GF-D8 (cell line): ENCODE measurements at places on chromosomes 1 and 21.

GRCh38 chr1:182646739-182647138 lies 37.6 kb downstream of the RGS8 start:
- no peak for DNase-seq

DNA sequence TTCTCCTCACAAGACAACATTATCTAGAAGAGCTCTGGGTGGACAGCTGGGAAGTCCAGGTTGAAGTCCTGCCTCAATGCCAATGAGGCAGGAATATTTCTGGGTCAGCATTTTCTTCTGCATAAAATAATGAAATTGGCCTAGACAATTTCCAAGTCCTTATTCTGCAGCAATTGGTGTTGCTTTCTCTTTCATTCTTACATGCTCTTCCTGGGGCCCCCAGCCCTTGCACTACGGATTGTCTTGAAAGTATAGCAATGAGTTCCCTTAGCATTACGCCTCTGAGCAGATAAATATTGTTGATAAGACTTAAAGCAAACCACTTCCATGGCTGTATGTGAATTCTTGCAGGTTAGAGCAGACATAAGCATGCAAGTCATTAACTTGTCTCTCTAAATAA lies 188.5 kb downstream of the TGFBR3 start:
- DNase-seq: no peak

GRCh38 chr1:178751046-178751445 lies 26.0 kb downstream of the RALGPS2 start:
- no peak for DNase-seq

GRCh38 chr1:205343431-205344065 lies 13.2 kb downstream of the KLHDC8A start:
- no peak for DNase-seq

GRCh38 chr1:158037866-158038359 lies 44.5 kb downstream of the KIRREL1 start:
- DNase-seq: no peak

- no peak for DNase-seq
Observed at GRCh38 chr1:81731989-81732388, 68.7 kb upstream of the ADGRL2 start.

DNA sequence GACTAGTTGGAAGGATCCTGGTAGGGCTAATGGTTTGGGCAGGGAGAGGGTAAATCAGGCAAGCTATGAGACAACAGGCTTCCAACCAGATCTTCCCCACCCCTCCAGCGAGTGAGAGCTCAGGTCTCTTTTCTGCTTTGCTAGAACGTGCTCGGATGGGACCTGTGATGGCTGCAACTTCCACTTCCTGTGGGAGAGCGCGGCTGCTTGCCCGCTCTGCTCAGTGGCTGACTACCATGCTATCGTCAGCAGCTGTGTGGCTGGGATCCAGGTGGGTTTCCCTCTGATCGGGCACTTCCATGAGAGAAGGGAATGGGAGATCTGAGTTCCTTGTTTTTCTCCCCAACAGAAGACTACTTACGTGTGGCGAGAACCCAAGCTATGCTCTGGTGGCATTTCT lies 14.0 kb upstream of the SARS1 start:
- DNase-seq: peak; percentile 24

DNA sequence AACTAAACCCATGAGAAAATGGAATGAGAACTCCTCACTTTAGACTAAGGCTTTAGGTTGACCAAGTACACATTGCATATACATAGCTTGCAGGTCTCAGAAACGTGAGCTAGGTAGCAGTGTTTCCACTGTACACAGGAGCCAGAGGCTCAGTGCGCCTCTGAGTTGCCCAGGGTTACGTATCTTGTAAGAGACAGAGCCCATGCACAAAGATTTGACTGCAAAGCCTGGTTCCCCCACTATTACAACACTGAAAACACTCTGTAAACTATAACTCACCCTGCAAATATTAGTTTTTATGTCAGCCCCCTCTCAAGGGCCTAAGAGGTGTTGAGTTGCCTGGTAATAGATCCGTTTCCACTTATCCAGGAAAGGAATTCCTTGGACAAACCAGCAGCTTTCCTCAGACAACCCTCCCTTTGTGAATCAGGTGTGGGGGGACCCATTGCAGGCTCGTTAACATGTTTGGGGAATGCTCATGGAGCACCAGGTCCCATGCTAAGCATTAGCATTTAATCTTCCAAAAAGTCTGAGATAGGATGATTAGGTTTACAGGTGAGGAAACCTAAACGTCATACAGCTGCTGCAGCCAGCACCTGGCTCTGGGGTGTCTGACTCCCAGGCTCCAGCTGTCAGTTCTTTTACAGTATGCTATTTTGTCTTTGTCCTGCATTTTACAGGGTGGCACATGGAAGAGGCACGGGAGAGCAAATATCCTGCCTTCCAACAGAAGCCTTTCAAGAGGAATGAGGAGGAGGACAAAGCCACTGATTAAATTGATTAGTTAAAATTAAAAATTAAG lies 25.7 kb downstream of the TENT5C start:
- no peak for DNase-seq

- DNase-seq: peak; percentile 79
Observed at GRCh38 chr1:175514387-175514953, 228.9 kb downstream of the TNR start.

- no peak for DNase-seq
Observed at GRCh38 chr1:163406772-163407171, 85.0 kb downstream of the NUF2 start.

- DNase-seq: no peak
Observed at GRCh38 chr1:85484264-85484663, 19.3 kb upstream of the DDAH1 start.

DNA sequence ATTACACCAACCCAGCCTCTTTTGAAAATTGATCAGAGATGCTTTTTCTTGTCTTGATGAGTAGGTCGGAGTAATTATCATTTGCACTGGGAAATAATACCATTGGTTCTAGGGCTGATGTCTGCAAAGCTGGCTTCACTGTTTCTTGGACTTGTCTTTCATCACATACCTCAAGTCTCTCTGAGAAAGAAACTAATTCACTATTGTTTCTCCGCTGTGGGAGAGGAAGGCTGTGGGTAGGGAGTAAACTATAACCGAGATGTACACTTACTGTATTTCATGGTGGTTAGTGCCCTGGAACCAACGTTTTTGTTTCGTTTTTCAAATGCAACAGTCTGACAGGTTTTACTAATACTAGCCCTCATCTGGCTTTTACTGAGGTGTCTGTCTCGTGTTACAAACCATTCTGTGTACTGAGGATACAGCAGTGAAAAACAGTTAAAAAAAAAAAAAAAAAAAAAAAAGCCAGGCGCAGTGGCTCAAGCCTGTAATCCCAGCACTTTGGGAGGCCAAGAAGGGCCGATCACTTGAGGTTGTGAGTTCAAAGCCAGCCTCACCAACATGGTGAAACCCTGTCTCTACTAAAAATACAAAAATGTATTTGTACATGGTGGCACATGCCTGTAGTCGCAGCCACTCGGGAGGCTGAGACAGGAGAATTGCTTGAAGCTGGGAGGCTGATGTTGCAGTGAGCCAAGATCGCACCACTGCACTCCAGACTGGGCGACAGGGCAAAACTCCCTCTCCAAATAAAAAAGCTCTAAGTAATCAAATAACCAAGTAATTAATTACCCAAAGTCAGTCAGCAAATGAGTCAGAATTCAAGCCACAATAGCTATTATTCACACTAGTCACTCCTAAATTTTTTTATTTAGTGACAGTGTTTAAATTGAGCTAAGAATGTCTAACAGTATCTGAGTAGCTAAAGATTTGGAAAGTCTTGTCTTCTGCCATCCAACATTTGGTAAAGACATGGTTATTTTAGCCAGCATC lies 23.3 kb downstream of the TOMM20 start:
- DNase-seq: no peak

- no peak for DNase-seq
Observed at GRCh38 chr1:184843732-184844495, 89.3 kb upstream of the EDEM3 start.

DNA sequence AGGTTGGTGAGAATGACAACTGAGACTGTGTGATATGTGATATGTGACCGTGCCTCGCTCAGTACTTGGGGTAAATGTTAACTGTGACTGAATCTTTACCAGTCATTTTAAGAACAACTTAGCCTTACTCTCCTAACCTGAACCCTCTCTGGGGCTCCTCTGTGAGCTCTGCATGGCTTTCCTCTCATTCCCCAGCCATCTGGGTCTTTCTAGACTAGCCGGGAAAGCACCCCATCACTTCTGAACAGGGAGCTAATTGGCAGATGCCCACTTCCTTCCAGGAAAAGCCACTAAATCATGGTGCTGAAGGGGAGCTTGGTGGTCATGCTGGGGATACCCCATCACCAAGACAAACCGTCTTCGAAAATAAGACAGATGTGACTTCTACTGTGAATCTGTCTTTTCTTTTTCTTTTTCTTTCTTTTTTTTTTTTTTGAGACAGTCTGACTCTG lies 16.5 kb upstream of the FOXO6 start:
- no peak for DNase-seq

DNA sequence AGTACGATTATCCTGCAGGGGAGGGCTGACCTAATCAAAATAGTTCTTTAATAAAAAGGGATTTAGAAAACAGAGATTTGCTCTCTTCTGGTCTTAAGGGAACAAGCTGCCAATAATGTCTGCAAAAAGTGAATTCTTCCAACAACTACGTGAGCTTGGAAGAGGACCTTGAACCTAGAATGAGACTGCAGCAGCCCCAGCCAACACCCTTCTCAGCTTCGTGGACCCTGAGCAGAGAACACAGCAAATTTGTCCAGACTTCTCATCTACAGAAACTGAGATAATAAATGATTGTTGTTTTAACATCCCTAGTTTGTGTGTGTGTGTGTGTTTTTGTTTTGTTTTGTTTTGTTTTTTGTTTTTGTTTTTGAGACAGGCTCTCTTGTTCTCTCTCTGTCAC lies 309.4 kb downstream of the GRIK1 start:
- DNase-seq: no peak

DNA sequence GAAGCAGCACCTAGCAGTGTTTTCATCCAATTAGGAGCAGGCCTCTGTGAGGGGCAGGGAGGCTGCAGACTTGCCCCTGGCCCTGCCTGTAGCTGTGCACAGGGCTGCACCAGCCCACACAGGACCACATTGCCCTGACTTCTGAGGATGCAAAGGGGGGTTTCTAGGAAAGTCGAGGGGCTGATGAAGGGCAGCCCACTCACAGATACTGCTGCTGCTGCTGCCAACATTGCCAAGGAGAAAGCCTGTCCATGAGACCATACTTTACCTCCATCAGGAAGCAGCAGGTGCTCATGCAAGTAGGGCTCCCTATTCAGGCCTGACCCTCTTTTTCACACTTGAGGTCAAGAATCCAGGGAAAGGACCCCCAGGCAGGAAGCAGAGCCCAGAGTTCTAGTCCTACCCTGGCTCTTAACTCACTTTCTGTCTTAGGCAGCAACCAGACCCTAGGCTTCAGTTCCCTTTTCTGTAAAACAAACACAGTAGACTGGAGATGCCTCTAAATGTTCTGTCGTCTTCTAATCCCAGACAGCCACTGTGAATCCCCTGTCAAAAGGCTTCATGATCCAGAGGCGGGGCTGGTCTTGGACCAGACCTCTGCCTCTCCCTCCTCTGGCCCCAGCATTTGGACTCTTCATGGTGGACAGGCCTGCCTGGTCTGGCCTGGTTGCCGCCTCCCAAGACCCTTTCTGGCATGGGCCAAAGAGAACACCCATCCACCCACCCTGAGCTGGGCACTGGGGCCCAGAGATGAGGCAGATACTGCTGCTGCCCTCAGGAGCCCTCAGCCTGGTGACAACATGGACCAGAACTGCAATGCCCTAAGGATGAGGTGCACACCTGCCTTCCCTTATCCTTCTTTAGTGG lies 120.2 kb downstream of the GLIS1 start:
- DNase-seq: no peak

DNA sequence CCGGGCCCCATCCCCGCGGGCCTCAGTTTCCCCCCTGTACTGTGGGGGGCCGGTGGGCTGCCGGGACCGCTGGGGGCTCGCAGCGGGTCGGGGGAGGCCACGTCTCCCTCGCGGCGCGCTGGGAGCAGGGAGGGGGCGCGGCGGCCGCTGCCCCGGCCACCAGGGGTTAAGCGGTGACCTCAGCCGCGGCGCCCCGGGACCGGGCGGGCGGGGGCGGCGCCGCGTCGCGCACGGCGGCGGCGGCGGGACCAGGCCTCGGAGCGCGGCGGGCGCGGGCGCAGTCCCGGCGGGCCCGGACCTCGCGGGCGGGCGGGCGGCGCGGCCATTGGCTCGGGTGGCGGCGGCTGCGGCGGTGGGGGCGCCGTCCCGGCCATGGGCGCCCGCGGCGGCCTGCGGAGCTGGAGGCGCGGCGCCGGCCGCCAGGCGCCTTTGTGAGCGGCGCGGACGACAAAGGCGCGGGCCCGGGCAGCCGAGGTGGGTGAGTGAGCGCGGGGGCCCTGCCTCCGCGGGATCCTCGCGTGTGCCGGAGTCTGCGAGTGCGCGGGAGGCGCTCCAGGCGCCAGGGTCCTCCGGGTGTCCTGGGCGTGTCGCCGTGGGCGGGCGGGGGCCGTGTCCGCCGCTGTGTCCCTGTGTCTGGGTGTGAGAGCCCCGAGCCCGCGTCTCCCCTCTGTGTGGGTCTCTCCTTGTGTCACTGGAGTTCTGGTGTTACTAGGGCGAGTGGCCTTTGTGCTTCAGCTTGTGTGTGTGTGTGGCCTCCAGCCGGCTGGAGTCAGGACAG lies at the start of gene ARHGEF10L:
TSS of gene ARHGEF10L (plus strand) at position 222 of the 778 bp plus-strand sequence. CDS start 40,898 bp downstream, outside the sequence.
- DNase-seq: no peak

- DNase-seq: no peak
Observed at GRCh38 chr1:247535402-247535801, 838 bp downstream of the OR2C3 start.

DNA sequence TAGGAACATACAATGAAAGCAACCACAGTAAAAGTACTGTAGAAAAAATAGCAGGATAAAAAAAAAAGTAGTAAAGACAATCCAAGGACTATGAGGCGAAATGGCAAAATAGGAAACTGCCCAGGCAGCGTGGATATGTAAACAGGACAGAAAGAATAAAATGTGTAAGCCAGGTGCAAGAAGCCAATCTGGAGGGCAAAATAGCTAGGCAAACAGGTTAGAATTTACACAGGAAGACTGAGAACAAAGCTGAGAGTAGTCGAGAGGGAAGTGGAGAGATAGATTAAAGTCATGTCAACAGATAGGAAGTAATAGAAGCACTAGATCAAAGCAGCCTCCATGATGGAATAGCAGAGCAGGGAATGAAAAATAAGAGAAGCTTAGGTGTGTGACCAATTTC lies 124.2 kb upstream of the B3GALT2 start:
- no peak for DNase-seq

DNA sequence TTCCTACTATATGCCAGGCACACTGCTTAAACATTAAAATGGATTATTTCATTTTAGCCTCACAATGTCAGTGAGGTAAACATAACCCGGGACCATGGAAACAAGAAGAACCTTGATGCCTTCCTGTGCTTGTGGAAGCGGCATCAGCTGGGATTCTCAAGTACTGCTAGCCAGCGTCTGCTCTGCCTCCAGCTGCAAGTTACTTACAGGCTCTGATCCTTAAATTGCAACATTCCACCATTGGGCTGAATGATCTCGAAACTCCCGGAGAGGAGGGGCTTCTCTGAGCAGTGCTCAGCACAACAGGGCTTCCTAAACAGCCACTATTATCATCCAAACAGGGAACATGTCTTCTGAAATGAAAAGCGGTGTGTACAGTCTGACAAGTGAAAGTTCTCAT lies 6.7 kb upstream of the MAN1C1 start:
- no peak for DNase-seq

GRCh38 chr1:244680667-244681066 lies 27.7 kb downstream of the DESI2 start:
- no peak for DNase-seq
